ENCODE measurements at places on chromosomes 1 and 21.
A peak's percentile ranks its signal among the peaks of the same experiment; 100 is the strongest.

- DNase-seq = no peak
These were observed 48.5 kb upstream of the CHRM3 start for GRCh38 chr1:239337799-239338430.

DNA sequence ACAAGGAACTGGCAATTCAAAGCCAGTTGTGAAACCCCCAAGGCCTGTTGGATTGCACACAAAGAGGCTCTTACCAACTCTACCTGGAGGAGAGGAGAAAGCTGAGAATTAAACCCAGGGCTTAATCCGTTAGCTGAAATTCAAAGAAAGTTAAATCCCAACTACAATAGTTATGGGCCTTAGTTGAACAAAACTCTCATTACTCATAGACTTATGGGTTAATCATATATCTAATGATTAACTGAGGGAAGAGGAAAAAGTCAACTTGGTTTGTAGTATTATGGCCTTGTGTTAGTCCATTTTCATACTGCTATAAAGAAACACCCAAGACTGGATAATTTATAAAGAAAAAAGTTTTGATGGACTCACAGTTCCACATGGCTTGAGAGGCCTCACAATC lies 838.2 kb upstream of the ADGRL2 start:
- DNase-seq = no peak

- DNase-seq = no peak
These were observed 178.2 kb upstream of the CAMK1G start for GRCh38 chr1:209405183-209405814.

DNA sequence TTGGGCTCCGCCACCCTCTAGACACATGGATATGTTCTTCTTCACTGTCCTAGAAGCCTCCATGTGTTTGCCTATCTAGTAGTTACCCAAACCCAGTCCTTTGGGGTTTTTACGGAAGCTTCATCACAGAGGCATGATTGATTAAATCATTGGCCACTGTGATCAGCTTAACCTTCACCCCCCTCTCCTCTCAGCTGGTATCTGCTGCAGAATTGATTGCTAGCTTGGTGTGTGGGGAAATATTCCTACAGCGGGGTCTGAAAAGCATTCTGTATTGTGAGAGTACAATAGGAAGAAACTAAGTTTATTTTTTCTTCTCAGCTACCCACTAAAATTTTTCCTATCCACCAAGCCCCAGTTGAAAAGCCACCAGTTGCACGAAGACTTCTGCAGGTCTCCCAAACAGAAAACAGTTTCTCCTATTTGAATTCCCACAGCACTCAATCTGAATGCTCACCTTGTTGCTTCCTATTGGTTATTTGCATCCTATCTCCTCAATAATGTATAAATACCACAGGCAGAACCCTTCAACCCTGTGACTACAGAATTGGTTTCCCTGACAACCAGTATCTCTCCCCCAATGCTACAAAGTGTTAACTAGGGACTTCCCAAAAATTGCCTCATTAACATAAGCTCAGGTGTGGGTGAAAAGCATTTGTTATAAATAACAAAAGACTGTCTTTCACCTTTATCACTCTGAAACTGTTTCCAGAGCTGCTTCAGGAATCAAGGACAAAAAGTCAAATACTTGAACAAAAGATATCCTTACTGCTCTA lies 9.3 kb upstream of the VANGL1 start:
- no peak for DNase-seq

- no peak for DNase-seq
These were observed 54.4 kb downstream of the MAB21L3 start for GRCh38 chr1:116165572-116165971.

DNA sequence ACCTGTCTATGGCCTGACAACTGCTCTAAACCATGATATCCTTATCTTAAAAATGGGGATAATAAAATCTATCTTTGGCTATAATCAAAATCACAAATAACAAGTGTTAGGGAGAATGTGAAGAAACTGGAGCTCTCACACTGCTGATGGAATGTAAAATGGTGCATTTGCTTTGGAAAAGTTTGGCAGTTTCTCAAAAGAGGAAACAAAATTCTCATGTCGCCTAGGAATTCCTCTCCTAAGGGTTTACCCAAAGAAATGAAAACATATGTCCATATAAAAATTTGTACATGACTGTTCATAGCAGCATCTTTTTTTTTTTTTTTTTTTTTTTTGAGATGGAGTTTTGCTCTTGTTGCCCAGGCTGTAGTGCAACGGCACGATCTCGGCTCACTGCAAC lies 64.3 kb downstream of the ZNF281 start:
- no peak for DNase-seq

DNA sequence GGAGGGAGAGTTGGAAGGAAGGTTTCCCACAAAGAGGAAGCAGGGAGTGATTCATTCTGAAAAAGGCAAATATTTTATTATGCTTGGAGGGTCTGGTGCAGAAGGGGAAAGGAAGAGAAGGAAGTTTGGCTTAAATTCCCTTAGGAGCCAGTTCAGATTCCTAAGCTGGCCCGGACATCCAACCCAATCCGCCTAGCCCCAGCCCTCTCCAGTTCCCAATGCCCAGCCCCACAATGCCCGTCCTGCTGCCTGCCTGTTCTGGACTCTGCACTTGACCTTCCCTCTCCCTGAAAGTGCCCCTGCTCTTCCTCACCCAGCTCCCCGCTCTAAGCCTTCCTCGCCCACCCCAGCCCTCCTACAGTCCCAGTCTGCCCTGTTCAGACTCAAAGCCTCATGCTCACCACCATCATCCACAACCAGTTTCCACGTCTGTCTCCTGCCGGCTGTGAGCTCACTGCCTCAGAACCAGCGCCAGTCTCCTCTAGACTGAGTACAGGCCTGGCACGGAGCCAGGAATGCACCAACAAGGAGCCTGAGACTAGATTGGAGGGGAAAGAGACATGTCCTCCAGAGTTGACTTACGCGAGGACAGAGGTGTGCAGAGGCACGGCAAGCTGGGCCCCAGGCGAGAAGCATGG lies 18.9 kb downstream of the CAPN2 start:
- no peak for DNase-seq

DNA sequence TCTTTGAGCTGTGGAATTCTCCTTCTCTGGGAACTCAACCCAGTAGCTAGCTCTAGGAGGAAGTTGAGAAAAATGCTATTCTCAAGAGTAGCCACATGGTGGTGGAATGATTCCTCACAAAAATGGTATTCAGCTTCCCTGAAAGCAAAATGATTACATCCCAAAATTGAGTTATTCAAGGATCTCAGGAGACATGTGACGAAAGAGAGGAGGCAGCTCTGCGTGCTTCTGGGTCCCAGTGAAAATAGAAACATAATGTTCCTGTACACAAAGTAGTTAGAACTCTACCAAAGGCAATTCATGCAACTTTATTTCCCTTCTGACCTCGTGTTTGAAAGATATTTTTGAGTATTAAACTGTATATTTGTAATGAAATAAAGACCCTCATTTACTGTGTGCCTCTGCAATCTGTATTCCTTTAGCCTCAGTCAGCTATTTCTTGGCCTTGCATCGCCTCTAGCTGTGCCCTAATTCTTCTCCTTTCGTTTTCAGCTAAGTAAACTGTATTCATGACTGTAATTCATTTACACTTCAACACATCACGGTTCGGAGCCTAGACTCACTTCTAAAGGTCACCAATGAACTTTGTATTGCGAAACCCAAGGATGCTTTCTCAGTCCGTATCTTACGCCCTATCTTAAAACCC lies 167.3 kb downstream of the FASLG start:
- peak; percentile 26 for DNase-seq

DNA sequence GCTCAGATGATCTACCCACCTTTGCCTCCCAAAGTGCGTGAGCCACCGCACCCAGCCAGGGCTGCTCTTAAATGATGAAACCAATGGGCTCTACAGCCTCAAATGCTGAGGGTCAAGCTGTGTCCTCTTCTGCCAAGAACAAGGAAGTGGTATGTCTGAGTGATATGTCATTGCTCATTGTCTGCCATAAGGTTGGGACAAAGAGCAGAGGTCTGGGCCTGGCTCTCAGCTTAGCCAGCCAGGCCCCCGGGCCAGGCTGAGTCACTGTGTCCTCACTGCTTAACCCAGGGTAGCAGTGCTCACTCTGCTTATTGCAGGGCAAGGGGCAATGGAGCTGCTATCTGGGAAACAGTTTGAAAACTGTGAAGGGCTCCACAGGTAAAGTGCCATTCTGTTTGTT lies 8.3 kb upstream of the ETS2 start:
- DNase-seq = no peak

DNA sequence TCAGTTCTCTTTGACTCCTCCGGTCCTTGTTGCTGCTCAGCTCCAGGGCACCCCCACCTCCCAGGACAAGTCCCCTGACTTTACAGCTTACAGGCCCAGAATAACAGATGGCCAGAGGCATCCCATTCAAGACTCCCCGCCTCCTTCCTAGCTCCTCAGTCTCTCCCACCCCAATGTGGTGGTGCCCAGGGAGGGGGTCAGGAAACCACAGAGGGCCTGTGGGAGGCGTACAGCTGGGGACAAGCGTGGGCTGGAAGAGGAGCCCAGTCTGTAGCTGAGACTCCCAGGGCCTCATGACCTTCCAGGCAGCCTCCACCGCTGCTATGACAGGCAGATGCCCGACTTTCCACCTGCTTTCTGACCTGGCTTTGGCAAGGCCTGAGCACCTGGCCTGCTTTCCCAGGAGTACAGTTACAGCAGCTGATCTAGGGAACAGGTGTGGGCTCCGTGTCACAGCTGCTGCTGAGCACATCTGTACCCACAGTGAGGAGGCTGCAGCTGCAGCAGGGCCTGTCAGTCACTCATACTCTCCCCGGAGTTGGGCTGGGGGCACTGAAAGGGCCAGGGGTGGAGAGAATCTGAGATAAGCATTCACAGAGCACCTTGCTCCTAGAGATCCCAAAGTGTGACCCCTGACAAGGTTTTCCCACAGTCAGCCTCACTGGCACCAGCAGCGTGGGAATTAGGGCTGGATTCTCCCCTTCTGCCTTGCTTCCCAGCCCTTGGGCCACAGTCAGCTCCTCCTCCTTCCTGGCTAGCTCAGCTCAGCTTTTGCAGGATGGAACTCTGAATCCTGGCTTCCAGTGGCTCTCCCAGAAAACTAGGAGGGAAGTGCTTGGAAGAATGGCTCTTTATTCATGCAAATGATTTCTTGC lies 7.1 kb upstream of the NAV1 start:
- DNase-seq = no peak

DNA sequence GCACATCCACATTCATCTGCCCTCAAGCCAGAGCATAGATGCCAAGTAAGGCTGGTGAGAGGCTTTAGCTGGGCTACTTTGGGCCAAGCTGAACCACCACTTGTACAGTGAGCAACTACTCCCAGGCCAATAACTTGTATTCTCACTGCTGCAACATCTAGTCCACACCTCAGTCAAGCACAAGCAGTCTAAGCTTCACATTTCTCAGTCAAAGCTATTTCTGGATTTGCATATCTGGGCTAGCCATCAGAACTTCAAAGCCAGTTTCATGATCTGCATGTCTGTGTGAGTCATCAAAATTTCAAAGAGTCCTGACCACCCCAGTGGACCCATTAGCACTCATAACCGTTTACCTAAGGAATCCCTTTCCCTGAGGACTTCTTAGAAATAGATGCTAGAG lies 77.7 kb upstream of the DIRAS3 start:
- DNase-seq = no peak

DNA sequence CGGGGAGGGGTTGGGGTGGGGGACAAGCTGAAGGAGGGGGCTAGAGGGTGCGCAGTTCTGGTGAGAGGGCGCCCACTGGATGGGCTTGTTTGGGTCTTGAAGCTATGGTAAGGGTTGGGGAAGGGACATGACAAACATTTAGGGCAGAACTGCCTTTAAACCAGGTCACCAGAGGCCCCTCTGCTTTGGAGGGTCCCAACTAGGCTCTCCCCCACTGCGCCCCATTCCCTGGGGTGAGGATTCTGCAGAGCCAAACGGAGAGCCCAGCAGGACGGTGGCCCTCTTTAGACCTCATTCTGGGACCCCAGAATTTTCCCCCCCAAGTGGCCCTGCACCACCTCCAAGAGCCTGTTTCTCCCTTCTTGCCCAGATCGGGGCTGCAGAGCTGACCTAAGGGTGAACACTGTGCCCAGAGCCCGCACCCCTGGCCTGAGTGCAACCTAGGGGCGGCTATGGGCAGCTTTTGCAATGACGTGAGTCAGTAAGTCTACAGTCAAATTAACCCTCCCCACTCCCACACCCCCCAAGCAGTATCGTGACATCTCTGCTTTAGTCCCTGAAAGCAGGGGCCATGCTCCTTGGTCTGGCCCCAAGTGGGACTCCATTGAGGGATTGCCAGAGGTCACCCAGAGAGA lies 593.8 kb downstream of the MATN1 start:
- no peak for DNase-seq

DNA sequence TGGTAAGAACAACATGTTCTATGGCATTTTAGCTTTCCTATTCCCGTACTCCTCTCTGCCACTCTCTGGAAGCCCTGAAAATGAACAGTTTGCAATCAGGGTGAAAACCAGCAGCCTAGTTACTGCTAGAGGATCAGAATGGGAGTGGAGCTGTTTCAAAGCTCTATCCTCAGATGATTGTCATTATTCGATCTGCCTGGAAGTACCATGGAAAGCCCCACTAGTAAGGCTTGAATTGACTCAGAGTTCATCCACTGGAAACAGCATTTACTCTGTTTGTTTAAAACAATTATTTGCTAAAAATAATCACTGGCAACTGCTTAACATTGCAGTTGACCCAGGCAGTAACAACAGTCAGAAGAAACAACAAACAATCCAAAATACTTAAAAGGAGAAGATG lies 91.2 kb downstream of the USH2A start:
- DNase-seq = no peak

- no peak for DNase-seq
These were observed 137.6 kb downstream of the GPATCH2 start for GRCh38 chr1:217493290-217493689.

DNA sequence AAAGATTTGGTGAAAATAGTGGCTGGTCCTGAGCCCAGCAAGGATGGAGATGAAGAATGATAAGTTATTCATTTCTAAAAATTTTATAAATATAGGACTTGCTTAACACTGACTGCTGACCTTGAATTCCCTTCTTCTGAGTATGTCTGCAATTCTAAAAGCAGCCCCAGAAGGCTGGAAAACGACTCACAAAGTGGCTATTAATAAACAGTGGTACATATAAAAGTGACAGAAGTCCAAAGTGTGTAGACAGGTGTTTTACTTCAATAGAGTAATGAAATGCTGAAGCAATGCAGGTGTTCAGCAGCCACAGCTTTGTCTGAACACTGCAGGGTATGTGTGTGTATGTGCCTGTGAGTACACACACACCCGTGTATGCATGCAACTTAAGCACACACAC lies 219.0 kb upstream of the NRIP1 start:
- DNase-seq = no peak

GRCh38 chr21:31158789-31159581 lies 120.7 kb upstream of the KRTAP19-8 start:
- peak; percentile 40 for DNase-seq

- DNase-seq = peak; percentile 53
These were observed 611.5 kb upstream of the RGS18 start for GRCh38 chr1:191546803-191547202.

DNA sequence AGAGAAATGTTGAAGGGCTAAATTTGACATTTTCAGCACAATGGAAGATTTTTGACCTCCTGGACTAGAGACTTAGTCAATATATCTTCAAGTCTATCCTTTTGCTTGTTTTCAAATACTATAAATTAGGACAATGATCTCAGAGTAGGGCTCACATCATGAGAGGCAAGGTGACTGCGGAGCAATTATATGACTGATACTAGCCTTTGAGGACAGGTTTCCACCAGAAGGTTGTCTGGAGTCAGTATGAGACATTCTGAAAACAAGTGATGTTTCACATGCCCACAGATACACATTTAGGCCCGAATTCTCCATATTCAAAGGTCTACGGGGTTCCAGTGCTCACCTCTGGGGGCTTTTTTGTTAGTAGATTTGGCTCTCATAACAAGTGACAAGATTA lies 142.3 kb upstream of the SAMSN1 start:
- DNase-seq = no peak

GRCh38 chr1:108865316-108865910 lies 8.5 kb upstream of the AKNAD1 start:
- DNase-seq = no peak

GRCh38 chr1:115251856-115252255 lies 86.2 kb downstream of the NGF start:
- DNase-seq = no peak
